ENCODE measurements at places on chromosomes 5 and 9.

DNA sequence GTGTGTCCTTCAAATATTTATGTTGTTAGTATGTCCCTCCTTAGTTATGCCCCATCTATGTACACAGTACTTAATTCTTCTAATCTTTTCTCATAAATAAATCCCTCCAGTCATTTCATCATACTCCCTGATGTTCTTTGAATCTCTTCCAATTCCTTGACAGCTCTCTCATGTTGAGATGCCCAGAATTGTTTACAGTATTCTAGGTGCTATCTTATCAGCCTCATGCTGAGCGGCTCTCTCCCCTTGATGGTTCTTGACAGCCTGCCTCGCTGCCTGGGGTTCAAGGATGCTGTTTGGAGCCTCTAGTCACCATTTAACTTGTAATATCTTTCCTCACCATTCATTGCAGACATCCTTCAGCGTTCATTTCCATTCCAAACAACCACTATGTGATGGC is 799.2 kb downstream of the BRINP1 start:
- DNase-seq: no peak

GRCh38 chr5:1527533-1528205 is 3.9 kb upstream of the LPCAT1 start:
- no peak for DNase-seq

GRCh38 chr9:33198165-33198564 is 31.0 kb upstream of the B4GALT1 start:
- DNase-seq: no peak

DNA sequence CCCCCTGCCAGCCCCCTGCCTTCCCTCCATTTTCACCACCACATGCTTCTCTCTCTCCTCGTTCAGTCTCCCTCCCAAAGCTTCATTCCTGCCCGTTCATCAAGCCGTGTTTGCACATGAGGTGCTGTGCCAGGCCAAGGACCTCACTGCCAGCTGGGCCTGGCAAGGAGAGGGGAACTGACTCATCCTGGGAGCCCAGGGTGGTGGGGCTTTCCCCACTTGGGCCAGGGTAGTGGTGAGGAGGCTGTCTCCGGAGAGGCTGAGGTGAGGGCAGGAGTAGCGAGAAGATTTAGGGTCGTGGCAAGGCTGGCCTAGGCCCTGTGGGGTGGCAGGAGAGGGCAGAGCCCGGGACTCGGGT is 30.4 kb upstream of the NOTCH1 start:
- DNase-seq: no peak

DNA sequence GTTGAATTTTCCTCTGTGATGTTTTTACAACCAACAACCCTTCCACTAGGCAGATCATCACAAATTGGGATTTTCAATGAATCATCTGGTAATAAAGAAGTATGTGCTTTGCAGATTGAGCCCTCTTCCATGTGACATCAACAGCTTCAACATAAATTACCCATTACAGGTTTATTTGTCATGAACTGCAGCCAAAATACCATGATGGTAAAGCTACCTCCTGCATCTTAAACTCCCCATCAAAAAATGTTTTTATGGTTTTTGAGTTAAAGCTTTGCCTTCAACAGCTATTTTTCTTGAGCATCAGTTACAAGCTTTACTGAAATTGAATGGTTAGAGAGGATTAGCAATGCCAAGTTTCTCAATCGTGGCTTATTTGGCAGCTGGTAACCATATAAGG is 211.4 kb upstream of the TUSC1 start:
- DNase-seq: no peak

DNA sequence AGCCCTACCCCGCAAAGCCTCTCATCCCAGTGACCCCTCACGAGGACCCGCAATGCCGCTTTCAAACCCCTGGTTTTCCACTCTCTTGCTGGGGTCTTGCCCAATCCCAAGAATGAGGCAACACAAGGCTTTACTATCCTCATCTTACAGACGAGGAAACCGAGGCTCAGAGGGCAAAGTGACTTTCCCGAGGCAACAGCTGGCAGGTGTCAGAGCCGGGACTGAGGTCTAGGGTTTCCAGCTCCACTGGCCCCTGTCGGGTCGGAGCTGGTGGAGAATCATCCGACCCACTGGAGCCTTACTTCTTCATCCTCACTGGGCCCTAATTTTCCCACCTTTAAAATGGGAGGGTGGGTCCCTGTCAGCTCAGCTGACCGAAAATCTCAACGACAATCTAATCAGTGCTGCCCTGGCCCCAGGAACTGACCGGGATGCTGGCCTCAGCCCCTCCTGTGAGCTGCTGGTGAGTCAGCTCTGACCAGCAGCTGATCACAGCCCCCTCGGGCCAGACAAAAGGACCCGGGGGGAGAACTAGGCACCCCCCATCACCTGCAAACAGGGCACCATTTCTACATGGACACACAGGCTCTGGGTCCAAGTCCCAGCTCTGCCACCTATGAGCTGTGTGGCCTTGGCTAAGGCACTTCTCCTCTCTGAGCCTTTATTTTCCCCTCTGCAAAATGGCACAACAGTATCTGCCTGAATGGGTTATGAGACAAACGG is 72.7 kb upstream of the STXBP1 start:
- DNase-seq: no peak

- no peak for DNase-seq
Observed at GRCh38 chr5:105789246-105789645, 1881.5 kb downstream of the EFNA5 start.
